ENCODE measurements at places on chromosomes 1 and 21.

DNA sequence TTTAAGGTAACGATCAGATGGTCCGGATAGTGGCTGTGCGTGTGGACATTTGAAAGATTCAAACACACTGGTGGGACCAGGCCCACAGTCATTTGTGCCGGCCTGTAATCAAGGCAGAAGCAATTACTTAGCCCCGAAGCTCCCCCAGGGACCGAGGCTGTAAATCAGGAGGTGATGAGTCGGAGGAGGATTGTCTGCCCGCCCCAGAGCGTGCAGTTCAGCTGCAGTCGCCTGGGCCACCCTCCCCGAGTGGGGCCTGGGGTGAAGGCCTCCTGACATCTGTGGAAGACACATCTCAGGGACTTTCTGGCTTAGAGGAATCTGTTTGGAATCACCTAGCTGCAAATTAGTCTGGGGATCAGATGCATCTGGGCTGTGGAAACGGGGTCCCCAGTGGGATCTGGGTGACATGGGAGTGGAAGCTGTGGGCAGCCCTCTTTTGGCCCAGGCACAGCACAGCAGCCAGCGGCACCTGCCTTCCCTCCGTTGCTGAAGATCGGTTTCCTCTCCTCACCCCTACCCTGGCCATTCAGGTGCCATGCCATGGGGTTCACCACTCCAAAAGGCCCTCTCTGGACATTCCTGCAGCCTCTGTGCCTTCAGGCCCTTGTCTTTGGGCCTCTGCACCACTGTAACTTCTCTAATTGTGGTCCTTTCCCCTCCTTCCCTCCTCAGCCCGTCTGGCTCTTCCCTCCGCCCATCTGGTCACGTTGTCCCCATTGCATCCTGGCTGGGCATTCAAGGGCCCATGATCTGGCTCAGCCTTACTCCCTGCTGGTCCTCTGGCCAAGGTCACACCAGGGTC is 25.7 kb downstream of the LHX4 start:
- no peak for DNase-seq

- DNase-seq: no peak
Observed at GRCh38 chr1:9111957-9112356, 16.9 kb downstream of the GPR157 start.

GRCh38 chr1:222106377-222106776 is 364.5 kb upstream of the DUSP10 start:
- DNase-seq: no peak

- DNase-seq: no peak
Observed at GRCh38 chr1:182714546-182714945, 30.2 kb upstream of the RGS8 start.

GRCh38 chr1:31579374-31579773 is 3.1 kb downstream of the TINAGL1 start:
- DNase-seq: no peak

DNA sequence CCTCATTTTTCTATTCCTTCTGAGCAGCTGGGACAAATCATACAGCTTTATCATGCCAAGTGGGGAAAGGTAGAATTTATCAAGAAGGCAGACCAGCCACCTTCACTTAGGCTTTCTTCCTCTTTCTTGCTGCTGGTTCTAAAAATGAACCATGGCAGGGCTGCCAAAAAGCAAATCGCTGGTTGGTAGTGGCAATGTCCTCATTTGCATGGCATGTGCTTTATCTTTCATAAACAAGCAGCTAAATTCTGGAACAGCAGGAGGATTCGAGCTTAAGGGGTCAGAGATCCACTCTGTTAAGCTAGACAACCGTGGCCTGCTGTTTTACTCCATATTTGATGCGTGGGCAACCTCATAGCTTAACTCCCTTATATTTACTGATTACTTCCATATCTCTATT is 91.3 kb downstream of the RPE65 start:
- DNase-seq: no peak

GRCh38 chr1:151570819-151571218 is 30.7 kb downstream of the TUFT1 start:
- no peak for DNase-seq

DNA sequence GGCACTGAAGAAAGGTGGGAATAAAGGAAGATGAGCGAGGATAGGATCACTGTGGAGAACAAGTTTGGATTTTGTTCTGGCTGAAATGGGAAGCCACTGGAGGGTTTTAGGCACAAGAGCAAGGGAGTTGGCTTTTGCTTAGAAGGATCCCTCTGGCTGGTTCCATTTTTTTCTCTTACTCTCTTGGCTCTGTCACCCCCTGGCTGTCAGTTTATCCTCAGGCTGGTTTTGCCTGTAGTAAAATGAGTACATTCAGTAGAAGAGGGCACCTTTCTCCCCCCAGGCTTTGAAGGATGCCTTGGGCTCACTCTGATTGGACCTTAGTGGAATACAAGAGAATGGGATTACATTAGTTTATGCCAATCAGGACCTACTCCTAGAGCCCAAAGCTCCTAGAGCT is 17.1 kb downstream of the CACHD1 start:
- no peak for DNase-seq

- no peak for DNase-seq
Observed at GRCh38 chr21:15617964-15618363, 111.8 kb upstream of the USP25 start.

DNA sequence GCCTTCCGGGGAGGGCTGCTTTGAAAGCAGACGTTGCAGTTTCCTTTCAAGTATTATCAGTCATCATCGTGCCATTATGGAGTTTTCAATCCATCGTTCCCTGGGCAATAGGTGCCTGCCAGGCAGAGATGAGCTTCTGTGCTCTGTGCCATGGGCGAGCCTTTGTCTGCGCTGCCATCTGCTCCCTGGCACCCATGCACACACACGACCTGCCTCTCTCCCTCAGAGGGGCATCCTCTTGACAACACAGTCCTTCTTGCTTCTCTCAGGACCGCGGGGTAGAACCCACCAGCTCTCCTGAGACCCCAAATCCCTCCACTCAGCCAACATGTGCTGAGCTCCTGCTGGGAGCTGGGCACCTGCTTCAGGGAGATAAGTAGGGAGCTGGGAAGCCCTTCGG is 149.3 kb downstream of the HMGB4 start:
- no peak for DNase-seq

Data from inflammatory macrophage treated with lipopolysaccharide for 1 hour (primary cell).